ENCODE measurements at places on chromosomes 7 and 10.

DNA sequence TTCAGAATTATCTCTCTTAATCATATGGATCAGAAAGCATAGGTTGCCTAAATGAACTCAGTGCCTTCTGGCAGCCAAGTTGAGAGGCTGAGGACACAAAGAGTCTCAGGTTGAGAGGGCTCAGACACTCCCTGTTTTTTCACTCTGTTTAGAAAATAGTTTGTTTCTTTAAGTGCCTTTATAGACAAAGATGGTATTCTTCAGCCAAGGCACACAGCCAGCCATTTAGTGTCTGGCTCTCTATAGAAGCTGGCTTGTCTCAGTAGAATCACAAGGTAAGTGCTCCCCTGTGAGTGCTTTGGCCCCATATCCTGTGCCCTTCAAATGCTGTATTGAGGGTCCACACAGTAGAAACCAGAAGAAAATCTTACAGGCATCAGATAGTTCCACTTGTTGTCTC lies 3.6 kb downstream of the GPR158 start:
- no peak for DNase-seq

DNA sequence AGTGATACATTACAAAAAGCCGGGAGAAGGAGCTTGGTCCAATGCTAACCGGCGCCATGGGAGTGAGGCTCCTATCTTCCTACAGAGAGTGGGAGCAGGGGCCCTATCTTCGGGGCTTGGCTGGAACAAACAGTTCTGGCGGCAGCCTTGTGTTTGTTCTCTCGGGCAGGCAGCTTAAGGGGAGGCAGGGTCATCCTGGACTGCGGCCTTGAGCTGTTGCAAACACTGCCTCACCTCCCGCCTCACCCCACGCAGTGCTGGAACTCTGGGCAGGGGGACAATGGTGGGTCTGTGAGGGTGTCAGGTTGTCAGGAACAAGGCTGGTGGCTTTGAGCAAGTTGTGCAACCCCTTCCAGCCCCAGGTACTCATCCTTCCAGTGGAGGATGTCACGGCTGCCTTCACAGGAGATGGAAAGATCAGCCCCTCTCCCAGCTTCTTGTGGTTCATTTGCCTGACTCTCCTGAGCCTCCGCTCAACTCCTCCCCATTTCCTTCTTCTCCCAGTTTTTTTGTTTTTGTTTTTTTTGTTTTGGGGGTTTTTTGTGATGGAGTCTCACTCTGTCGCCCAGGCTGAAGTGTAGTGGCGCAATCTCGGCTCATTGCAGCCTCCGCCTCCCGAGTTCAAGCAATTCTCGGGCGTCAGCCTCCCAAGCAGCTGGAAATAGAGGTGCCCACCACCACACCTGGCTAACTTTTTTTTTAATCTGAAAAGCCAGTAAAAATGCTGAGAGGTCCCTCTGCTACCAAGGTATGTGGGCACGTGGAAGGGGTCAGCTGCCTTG lies 57.4 kb downstream of the SPOCK2 start:
- DNase-seq, result no peak

- DNase-seq, result no peak
Observed at GRCh38 chr7:49563693-49564378, 209.6 kb upstream of the VWC2 start.

DNA sequence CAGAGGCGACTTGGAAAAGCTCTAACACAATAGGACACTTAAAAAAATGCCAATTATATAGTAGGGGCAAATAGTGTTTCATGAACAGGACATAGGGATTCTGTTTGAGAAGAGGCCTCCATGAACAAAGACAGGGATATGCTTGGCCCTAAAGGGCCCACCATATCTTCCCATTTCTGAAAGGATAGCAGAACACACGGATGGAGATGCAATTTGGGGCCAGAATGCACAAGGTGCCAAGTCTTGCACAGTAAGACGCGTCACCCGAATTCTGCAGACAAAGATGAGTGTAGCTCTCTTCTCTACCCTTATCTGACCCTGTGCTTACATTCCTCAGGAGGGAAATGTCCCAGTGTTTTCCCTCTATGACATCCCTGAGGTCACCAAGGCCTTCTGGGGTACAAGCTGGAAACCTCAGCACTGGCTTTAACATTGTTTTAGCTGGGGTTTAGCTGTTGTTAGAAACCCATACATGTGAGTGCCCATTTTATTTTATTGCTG lies 12.8 kb downstream of the PRKCQ start:
- no peak for DNase-seq

GRCh38 chr10:91635401-91636400 lies 2.8 kb upstream of the PPP1R3C start:
- peak; percentile 44 for DNase-seq

- no peak for DNase-seq
Observed at GRCh38 chr10:124425227-124425962, 6.7 kb upstream of the OAT start.

All from NCI-H1092 treated with DMSO at 0.1 percent for 48 hours (cell line).